ENCODE measurements at places on chromosomes 16 and 17.

DNA sequence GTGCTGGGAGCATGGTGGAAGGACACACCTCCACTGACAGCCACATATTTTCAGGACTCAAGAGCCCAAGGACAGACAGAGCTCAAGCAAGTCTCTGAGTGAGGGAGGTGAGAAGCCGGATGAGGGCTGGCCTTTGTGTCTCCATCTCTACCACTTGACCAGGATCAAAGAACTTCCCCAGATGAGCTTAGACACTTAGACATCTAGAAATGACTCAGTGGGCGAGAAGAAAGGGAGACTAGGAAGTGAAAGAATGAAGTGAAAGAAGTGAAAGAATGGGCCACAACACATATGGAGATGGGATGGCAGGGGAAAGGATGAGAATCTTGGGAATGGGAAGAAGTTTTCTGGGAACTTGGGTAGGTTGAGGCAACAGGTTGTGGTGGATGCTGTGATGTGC is 274.9 kb upstream of the CCL2 start:
- DNase-seq = no peak

- DNase-seq = no peak
Observed at GRCh38 chr16:72164691-72165090, 7.3 kb downstream of the PMFBP1 start.

DNA sequence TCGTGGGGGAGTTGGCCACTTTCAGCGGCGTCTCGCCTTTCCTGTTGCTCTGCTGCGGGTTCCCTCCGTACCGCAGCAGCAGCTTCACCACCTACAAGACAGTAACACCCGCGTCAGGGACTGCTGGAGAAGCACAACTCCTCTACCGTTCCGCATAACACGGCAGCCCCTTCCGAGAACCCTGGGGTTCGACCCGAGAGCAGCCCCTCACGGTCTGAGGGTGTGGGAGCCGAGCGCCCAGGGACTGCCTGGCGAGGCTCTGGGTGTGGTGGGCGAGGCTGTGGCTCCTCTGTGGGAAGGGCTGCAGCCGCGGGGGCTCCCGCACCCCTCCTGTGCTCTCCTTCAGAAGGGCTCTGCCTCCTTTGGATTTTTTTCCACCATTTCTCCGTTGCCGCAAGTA is 68.6 kb downstream of the ZNF778 start:
- no peak for DNase-seq

GRCh38 chr16:67391424-67392300 is 1.6 kb downstream of the TPPP3 start:
- no peak for DNase-seq

GRCh38 chr16:2790631-2791030 is 3.3 kb upstream of the PRSS33 start:
- DNase-seq = no peak

DNA sequence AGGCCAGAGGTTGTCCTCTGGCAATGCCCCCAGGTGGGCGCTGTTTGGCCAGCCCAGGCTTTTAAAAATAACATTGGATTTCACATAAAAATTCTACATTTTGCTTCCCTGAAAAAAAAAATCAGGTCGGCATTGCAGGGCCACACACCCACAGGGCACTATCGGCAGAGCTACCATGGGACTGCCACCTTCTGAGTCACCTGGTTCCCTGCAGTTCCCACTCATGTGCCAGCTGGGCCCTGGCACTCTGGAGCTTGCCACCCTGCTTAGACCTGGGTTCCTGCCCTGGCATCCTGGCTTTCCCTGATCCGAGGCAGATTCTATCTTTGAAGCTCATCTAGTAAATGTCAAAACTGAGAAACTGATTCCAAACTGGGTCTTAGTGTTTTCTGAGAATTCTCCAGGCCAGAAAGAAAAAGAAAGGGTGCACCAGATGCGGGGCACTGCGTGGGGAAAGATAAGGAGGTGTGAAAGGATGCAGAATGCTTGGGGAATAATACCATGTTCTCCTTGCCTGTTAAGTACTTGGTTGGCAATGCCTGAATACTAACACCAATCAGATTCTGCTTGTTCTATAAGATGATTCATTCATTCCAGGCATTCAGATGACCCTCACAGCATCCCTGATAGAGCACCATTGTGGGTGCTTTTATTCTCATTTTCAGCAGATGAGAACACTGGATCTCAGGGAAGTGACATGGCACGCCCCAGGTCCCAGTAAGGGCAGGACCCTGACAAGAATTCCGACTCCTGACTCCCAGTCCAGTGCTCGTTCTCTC is 51.8 kb downstream of the RAI1 start:
- DNase-seq = peak; percentile 92

GRCh38 chr16:23432176-23433128 is 20.5 kb downstream of the COG7 start:
- DNase-seq = peak; percentile 64

DNA sequence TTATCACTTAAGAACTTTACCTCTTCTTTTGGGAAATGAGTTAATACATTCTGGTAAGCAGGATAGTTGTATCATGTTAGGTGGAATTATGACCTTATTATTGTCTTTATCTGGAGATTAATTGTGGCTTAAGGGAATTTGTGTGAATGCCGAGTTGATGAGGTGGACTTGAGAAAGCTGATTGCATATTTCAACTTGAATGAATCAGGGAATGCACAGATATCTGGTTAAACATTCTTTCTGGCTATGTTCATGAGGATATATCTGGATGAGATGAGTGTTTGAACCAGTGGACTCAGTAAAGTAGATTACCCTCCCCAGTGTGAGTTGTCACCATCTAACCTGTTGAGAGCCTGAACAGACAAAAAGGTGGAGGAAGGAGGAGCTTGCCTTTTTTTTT is 326.1 kb upstream of the GOT2 start:
- peak; percentile 96 for DNase-seq

- DNase-seq = no peak
Observed at GRCh38 chr16:70582280-70582978, 58.8 kb downstream of the SF3B3 start.

- DNase-seq = no peak
Observed at GRCh38 chr17:57890857-57891232, 41.0 kb upstream of the MRPS23 start.

DNA sequence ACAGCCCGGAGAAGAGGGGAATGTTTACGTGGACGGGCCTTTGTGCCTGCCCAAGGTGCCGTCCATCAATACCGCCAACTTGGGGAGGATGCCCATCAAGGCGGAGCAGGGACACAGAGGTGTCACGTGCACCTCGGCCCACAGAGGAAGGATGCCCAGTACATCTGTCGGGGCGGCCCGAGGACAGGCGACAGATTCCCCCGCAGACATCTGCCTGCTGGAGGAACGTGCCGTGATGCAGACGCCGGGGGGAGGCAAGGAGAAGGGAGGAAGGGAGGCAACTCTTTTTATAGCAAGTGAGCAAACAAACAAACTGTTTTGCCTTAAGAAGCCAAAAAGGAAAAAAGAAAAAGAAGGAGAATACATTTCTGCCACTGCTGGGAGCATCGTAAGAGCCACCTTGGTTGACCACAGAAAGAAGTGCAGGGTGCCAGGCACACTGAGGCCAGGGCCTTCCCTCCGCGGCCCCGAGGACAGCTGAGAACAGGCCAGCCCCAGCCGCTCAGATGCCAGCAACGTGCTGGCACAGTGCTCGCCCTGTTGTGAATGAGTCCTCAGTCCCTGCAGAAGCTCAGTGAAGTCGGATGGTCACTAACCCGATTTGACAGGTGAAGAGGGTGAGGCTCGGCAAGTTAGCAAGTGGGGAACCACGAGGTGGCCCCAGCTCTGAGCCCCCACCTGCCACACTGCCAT is 146.4 kb downstream of the RBFOX3 start:
- no peak for DNase-seq

All from fibroblast of lung (primary cell).